ENCODE measurements at places on chromosomes 12 and 14.

- DNase-seq, result no peak
These were observed 7.0 kb downstream of the MYL2 start for GRCh38 chr12:110913119-110914056.

DNA sequence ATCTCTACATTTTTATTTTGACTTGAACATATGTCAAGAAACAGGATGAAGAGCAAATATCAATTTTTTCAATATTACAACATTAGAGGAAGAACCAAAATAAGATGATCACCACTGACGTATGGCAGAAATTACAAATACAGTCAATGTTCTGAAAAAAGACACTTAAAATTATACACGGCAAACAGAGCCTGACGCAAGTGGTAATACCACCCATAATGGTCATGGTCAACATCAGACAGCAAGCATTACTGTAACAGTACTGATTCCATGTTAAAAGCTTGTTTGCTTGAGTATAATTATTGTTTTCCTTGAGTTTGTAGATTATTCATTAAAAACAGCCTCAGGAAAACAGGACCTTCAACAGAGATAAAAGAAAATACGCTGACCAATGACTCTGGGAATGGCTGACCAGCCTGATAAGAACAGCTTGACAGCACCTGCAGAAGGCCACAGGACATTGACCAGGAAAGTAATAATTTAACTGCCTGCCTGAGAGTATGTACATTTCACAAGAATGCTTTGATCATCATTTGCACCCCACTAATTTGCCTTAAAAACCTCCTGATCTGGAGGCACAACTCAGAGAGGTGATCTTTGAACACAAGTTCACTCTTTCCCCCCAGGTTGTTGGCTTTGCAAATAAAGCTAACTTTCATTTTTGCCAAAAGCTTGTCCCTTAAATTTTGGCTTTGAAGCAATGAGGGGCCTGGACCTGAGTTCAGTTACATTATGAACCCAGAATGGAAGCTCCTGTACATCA lies 187.3 kb downstream of the IPO8 start:
- DNase-seq, result no peak

- DNase-seq, result no peak
These were observed 4.3 kb upstream of the HSD17B6 start for GRCh38 chr12:56758728-56759262.

DNA sequence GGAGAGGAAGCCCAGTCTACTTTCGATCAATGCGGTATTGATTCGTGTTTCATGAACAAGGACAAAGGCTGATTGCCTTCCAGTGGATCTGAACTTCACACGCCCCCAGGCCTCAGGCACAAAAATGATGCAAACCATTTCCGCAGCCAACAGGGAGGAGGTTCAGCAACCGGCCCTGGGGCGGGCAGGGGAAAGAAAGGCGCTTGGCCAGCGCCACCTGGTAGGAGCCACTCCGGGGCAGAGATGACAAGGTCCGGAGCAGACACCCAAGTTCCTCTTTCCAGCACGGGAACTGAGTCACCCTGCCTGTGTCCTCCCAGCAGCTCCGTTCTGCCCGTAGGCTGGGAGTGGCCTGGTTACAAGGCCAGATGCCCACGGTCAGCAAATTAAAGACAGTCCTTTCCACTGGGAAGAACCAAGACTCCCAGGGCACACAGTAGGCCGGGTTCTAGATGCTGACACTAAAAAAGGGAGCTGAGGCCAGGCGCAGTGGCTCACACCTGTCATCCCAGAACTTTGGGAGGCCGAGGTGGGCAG lies 136.3 kb downstream of the SCARB1 start:
- DNase-seq, result no peak

GRCh38 chr12:12704593-12705230 lies 8.7 kb upstream of the GPR19 start:
- DNase-seq, result no peak

Measured in activated naive CD4-positive, alpha-beta T cell (primary cell).